ENCODE measurements at places on chromosomes 4 and X. TPM values are rescaled to one million over a fixed set of nuclear protein-coding genes. Genes with fewer than 3 reads are reported as not detected.

ZDHHC9 gene
- 36.4 TPM for polyA plus RNA-seq

- DNase-seq = no peak
Observed at GRCh38 chr4:150600812-150601445, 19.0 kb downstream of the MAB21L2 start.

- no peak for DNase-seq
Observed at GRCh38 chr4:151862766-151863165, 102.0 kb upstream of the GATB start.

GRCh38 chrX:123899701-123900100 is 39.8 kb downstream of the XIAP start:
- no peak for DNase-seq

DNA sequence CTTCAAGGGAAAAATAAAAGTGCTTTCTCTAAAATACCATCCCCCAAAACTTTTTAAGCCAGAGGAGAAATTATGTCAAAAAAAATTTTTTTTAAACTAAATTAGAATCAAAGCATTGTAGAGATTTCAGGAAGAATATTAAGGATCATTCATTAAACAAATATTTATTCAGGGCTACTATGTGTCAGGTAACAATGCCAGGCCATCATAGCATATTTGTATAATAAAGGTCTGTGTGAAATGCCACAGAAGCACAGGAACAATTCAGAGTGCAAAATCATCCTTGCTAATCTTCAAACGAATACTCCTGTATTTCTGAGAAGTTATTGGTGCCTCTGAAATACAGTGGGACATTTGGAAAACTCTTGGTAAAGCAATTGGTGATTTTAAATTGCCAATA is 2.0 kb downstream of the CCDC160 start:
- no peak for DNase-seq

DNA sequence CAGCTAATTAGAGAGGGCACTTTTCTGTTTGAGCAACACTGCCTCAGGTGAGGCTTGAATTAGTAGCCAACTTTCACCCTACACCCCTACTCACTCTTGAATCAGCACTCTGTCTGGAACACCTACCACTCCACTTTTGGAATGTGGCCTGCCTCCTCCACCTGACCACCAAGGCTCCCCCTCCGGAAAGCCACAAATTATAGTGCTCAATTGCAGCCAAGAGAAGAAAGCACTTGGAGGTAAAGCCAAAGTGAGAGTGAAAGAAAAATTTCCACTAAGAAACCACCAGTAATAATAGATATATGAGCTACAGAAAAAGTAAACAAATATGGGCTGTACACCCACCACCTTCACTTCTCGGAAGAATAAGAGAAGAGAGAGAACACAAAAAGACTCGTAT is 41.1 kb downstream of the PPP3CA start:
- DNase-seq = no peak

- DNase-seq = no peak
Observed at GRCh38 chr4:40206426-40206825, 9.6 kb downstream of the RHOH start.

DNA sequence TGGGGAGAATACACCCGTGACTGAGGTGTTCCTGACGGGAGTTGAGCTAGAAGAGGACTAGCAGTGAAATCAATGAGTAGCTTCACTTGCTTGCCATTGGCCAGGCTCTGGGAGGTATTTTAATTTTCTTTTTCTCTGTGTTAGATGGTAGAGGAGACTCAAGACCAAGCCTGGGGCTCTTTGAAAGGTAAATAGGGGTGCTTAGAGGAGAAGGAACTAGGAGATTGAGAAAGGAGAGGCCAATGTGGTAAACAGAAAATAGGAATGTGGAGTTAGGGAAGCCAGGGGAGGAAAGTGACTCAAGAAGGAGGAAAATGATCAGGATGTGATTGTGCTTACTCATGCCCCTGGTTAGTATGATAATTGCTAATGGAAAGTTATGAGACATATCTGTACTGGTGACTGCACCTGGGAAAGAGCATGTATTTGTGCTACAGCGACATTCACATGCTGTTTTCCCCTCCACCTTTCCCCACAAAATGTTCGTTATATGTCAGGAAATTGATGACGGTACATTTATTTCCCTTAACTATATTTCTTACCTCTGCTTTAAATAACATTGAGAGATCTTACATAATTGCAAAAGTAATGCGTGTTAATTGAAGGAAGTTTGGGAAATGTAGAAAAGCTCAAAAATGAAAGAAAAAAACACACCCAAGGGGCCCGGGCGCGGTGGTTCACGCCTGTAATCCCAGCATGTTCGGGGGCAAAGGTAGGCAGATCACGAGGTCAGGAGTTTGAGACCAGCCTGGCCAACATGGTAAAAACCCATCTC is 16.9 kb upstream of the LRBA start:
- no peak for DNase-seq

DNA sequence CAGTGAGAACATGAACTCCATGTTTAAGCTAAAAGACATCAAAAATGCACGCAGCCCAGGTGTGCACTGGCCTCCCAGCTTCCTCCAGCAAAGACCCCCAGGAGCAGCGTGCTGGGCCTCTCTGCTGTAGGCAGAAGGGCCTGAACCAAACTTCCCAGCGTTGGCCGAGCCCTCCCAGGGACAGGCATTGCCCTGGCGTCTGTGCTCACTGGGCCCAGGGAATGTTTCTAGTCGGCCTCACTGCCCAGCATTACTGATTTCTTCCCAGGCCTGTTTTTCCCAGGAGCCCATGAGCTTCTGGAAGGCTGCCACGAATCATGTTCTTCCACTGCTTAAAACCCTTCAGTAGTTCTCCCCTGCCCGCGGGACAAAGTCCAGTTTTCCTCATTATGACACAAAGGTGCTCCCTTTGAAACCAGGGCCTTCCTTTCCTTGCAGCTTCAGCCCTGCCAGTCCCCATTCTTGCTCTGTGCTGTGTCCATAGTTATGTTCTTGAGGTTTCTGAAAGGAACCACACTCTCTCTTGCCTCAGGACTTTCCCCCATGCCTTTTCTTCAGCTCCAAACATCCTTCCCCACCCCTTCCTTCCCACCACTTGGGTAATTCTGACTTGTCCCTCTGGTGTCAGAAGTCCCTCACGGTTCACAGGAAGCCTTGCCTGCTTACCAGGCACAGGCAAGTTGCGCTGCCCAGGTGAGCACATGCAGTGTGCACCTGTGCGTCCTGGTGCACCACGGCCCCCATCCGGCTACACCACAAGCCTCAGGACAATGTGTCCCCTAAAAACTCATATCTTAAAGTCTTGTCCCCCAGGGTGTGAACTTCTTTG is 93.4 kb upstream of the ENPP6 start:
- DNase-seq = no peak

- no peak for DNase-seq
Observed at GRCh38 chr4:165563851-165564250, 185.0 kb downstream of the CPE start.

DNA sequence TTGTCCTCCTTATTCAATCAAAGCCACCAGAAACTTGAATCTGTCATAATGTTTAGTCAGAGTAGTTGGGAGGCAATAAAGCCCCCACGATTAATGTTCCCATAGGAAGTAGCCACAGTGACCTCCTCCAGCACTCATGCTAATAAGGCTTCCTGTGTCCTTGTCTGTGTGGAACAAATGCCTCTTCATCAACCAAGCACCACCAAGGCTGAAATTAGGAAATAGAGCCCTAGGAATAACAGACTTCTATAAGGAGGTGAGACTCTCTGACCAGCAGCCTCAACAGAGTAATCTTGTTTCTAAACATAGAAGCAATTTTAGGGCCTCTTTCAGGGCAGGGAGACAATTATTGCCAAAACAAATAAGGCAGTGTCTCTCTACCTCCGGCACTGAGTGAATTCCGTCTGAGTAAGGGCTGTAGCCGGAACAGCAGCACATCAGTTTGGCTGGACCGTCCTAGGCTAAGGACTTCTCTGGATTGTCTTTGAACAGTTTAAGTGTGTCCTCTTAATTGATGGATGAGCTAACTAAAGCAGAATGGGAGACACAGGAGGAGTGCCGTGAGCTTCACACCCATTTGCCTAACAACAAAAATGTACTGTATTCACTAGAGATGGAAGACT is 329.2 kb upstream of the HAND2 start:
- DNase-seq = no peak

GRCh38 chrX:6990552-6991193 is 156.8 kb upstream of the STS start:
- no peak for DNase-seq

GRCh38 chrX:79165806-79166205 is 21.3 kb downstream of the GPR174 start:
- no peak for DNase-seq

- no peak for DNase-seq
Observed at GRCh38 chr4:154640999-154641398, 28.5 kb upstream of the FGG start.

SOD3 gene
- polyA plus RNA-seq = 18.7 TPM

GRCh38 chr4:15498356-15498755 is 28.7 kb downstream of the CC2D2A start:
- DNase-seq = no peak

SMIM14 gene
- 45.5 TPM for polyA plus RNA-seq

DNA sequence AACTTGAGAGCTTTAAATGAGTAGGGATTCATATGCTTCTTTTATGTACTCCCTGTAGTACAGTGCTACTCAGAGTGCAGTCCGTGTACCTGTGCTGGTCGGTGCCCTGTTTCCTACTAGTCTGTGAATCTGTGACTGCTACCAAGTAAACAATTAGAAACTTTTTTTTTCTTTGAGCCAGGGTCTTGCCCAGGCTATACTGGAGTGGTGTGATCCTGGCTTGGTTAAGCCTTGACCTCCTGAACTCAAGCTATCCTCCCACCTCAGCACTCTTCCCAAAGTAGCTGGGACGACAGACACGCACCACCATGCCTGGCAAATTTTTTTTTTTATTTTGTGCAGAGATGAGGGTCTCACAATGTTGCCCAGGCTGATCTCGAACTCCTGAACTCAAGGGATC is 6.4 kb upstream of the GPC3 start:
- no peak for DNase-seq

GRCh38 chr4:4386736-4387392 is at the start of gene NSG1:
TSS of gene NSG1 (plus strand) at chr4:4387102. CDS start at chr4:4387630, 528 bp downstream.
- DNase-seq = peak; percentile 34

DNA sequence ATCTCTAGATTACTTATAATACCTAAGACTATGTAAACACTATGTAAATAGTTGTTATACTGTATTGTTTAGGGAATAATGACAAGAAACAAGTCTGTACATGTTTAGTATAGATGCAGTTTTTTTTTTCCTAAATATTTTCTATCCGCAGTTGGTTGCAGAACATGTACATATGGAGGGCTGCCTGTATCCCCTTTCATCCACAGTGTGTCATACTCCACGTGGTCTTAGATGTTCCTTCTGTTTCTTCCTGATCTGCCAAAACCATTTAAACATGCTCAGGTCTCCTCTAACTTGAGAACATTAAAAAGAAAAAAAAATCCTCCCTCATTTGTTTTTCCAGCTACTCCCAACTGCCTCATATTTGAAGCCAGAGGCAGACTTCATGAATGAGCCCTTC is 14.0 kb downstream of the OCIAD1 start:
- DNase-seq = no peak

CSAG1 gene
- not detected for polyA plus RNA-seq

RXFP1 gene
- polyA plus RNA-seq = 8.0 TPM

DMRTC1B gene
- polyA plus RNA-seq = 1.7 TPM

- no peak for DNase-seq
Observed at GRCh38 chr4:26050212-26050643, 136.2 kb downstream of the SMIM20 start.

DNA sequence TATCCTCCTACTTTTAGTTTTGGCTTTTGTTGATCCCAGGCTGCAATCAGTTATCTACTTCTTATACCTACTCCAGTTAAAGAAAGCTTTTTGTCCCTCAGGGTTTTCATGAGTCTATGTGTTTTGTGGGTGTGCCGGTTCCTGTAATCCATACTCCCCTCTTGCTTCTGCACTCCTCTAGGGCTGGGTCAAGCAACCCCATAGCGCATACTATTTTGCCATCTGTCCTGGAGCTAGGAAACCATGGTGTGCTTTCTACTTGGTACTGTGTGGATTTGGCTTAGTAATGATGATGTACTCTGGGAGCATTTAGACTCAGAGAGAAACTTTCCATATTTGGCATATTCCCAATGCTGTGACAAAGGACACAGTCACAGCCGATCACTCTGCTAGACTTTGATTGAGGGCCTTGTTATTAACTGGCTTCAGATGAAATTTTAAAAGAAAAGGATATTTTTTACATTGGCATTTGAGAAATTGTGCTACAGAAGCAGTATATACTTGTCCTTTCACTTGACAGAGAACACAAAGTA is 86.1 kb upstream of the GRXCR1 start:
- no peak for DNase-seq

GRCh38 chrX:10714531-10714930 is 94.1 kb upstream of the MID1 start:
- no peak for DNase-seq

SPANXC gene
- polyA plus RNA-seq = not detected

- peak; percentile 41 for DNase-seq
Observed at GRCh38 chr4:14771094-14771493, 231.2 kb upstream of the CPEB2 start.

SLC7A11 gene
- 0.63 TPM for polyA plus RNA-seq

DNA sequence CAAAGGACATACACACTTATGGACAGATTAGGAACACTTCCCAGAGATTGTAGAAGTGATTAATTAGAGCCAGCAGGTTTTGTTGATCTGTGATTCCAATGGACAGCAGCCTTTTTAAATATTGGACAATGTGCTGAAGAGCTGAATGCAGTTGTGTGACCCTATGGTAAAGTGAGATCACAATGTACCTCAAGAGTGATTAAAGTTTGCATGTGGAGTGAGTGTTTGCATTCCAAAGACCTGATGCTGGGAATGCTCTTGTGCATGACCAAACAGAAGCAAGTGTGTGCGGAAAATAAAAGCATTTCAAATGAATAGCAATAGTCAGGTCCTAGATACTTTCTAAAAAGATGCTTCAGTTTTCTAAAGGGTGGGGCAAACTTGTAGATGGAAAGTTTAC is 154.1 kb downstream of the BANK1 start:
- DNase-seq = peak; percentile 4

TLR8 gene
- 0.59 TPM for polyA plus RNA-seq

DNA sequence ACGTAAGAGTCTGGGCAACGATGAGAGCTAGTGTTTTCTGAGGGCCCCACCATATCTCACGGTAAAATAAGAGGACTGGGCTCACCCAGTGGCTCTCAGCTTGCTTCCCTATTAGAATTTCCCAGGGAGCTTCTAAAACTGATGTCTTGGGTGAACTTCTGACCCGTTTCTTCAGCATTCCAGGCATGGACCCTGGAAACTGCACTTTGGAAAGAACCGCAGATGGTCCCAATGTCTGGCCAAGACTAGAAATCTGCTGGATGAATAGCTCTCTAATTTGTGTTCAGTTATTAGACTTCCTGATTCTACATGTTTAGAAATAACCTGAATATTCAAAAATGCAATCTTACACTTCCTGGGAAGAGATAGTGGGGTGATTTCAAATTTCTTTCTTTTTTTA is 127.8 kb downstream of the ANOS1 start:
- no peak for DNase-seq
